ENCODE measurements at places on chromosomes 4 and X. TPM values are rescaled to one million over a fixed set of nuclear protein-coding genes. Genes with fewer than 3 reads are reported as not detected.

DNA sequence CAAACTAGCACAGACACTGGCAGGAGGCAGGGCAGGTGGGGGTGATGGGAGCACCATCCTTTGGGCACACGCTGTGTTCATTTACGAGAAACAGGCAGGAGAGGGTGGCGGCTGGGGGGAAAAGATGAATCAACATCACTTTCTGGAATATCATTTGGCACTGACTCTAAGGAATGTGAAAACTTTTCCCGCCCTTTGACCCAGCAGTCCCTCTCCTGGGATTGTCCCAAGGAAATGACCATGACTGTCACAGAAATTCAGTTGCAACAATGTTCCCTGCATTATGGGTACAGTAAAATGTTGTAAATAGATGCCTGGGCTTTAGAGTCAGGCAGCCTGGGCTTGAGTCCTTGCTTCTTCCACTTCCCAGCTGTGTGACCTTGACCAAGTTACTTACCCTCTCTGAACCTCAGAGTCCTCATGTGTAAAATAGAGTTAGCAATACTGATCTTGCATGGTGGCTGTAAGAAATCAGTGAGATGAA, 58.6 kb downstream of the ABLIM2 start:
- H3K36me3 ChIP-seq, result peaks cover 16% of the 10 kb centered on the region
- H3K27me3 ChIP-seq, result no peaks in the 10 kb centered on the region

DNA sequence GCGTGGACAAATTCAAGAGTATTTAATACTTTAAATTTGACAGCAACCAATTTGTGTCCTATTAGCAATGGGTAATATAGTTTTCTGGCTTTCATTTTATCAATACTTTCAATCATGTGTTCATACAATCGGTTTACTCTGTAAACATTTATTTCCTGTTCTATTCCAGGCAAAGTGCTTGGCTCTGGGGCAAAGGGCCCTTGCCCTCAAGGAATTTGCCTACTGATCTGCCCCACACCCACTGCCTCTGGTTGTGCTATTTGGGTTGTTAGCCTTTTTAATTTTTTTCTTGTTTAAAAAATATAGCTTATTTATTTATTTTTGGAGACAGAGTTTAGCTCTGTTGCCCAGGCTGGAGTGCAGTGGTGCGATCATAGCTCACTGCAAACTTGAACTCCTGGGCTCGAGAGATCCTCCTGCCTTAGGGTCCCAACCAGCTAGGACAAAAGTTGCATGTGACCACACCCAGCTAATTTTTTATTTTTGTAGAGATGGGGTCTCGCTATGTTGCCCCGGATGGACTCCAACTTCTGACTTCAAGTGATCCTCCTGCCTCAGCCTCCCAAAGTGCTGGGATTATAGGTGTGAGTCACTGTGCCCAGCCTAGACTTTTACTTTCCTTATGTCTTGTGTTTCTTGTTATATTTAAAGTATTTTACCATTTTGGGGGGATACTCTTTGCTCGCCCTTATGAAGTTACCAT, 30.7 kb upstream of the CBR4 start:
- no peak for DNase-seq
- no peak overlapping the region for H3K4me3 ChIP-seq
- H3K27me3 ChIP-seq, result no peaks in the 10 kb centered on the region
- H3K4me1 ChIP-seq, result no peaks in the 10 kb centered on the region
- H3K36me3 ChIP-seq, result no peaks in the 10 kb centered on the region

DNA sequence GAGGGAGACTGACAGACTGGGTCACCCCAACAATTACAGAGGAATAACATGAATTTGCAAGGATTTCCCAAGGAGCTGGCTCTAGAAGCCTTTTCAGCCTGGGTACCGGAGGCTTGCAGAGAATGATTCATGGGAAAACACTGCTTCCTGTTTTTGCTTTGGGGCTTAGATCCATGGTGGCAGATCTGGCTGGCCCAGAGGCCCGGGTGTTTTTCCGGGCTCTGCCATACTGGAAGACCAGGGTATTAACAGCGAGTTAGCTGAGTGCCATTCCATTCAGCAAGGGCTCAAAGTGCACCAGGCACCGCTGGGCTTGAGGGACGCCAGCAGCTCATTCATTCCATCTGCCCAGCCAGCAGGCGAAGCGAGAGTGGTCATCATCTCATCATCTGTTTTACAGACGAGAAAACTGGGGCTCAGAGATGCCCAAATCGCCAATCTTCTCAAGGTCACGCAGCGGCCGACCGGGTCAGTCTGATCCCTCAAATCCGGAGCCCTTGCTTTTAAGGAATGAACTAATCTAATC, 1.3 kb downstream of the WDR1 start:
- no peak for DNase-seq
- H3K36me3 ChIP-seq, result no peaks in the 10 kb centered on the region
- H3K4me3 ChIP-seq, result peak overlapping the region; percentile 87
- peaks cover 60% of the 10 kb centered on the region for H3K4me1 ChIP-seq
- peak overlapping the region; percentile 96 for H3K27ac ChIP-seq

DNA sequence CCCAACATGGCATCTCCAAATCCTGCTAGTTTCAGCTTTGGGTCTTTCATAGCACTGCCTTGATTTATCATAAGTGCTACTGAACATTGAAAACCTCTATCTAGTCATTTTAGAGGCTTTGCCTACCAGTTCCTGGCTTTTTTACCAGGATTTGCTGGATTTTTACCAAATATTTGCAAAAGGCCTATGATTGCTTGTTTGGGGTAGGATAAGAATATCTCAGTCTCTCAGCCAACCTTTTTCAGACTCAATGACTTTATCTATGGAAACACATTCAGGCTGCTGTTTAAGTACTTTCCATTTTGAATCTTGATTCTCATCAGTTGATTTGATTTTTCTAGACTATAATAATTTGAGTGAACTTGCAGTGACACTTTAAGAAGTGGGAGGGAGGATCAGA, 80.1 kb downstream of the NPFFR2 start:
- H3K36me3 ChIP-seq, result no peaks in the 10 kb centered on the region
- no peak overlapping the region for H3K4me3 ChIP-seq
- no peaks in the 10 kb centered on the region for H3K4me1 ChIP-seq
- no peaks in the 10 kb centered on the region for H3K27me3 ChIP-seq
- no peak for DNase-seq
- H3K27ac ChIP-seq, result no peak overlapping the region

- no peaks in the 10 kb centered on the region for H3K4me1 ChIP-seq
- no peaks in the 10 kb centered on the region for H3K36me3 ChIP-seq
- H3K27ac ChIP-seq, result no peak overlapping the region
- H3K27me3 ChIP-seq, result no peaks in the 10 kb centered on the region
- no peak overlapping the region for H3K4me3 ChIP-seq
- peak; percentile 19 for DNase-seq
These were observed 93.8 kb downstream of the HS3ST1 start for GRCh38 chr4:11334887-11335286.

XPNPEP2 gene
- 14.4 TPM for total RNA-seq

ARL13A gene
- total RNA-seq, result not detected

RTL9 gene
- total RNA-seq, result not detected
